ENCODE measurements at places on chromosomes 2 and 18. TPM values are rescaled to one million over a fixed set of nuclear protein-coding genes. Genes with fewer than 3 reads are reported as not detected.

GRCh38 chr2:227383686-227384085 is 4.1 kb downstream of the SCYGR1 start:
- no peak overlapping the region for H3K4me3 ChIP-seq
- H3K27ac ChIP-seq: no peak overlapping the region
- H3K4me1 ChIP-seq: peaks cover 41% of the 10 kb centered on the region
- DNase-seq: no peak
- no peaks in the 10 kb centered on the region for H3K36me3 ChIP-seq

- no peak overlapping the region for H3K4me3 ChIP-seq
- H3K27ac ChIP-seq: no peak overlapping the region
- H3K36me3 ChIP-seq: no peaks in the 10 kb centered on the region
Measured at GRCh38 chr2:4745056-4745991, 946.9 kb upstream of the SOX11 start.

DNA sequence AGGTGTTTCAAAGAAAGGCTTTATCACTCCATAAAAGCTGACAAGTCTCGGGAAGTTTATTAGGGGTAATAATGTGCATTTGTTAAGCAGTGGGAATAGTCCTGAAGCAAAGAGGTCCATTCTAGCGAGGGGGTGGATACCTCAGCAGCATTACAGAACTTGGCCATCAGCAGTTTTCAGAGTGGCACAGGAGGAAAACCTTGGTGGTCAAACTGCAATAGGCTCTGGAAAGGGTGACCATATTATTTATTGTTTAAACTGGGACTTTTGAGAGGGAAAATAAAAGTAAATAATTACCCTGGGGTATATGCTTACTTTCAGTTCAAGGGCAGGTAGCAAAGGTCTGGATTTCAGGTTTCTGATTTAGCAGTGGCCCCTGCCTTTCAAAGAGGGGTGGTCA is 115.5 kb upstream of the KLHL14 start:
- H3K27ac ChIP-seq: no peak overlapping the region
- no peak overlapping the region for H3K4me3 ChIP-seq

- no peak overlapping the region for H3K27ac ChIP-seq
- H3K36me3 ChIP-seq: no peaks in the 10 kb centered on the region
- no peaks in the 10 kb centered on the region for H3K27me3 ChIP-seq
- H3K4me1 ChIP-seq: no peaks in the 10 kb centered on the region
Measured at GRCh38 chr2:177538323-177538722, 145.8 kb downstream of the AGPS start.

GRCh38 chr18:60568220-60568619 is 195.6 kb upstream of the MC4R start:
- H3K36me3 ChIP-seq: no peaks in the 10 kb centered on the region
- H3K4me1 ChIP-seq: no peaks in the 10 kb centered on the region
- no peak for DNase-seq
- no peak overlapping the region for H3K4me3 ChIP-seq
- no peak overlapping the region for H3K27ac ChIP-seq

GRCh38 chr2:101690547-101691152 is 6.9 kb upstream of the MAP4K4 start:
- H3K4me3 ChIP-seq: no peak overlapping the region
- H3K27ac ChIP-seq: no peak overlapping the region
- no peak for DNase-seq
- H3K27me3 ChIP-seq: no peaks in the 10 kb centered on the region
- no peaks in the 10 kb centered on the region for H3K36me3 ChIP-seq
- no peaks in the 10 kb centered on the region for H3K4me1 ChIP-seq

DNA sequence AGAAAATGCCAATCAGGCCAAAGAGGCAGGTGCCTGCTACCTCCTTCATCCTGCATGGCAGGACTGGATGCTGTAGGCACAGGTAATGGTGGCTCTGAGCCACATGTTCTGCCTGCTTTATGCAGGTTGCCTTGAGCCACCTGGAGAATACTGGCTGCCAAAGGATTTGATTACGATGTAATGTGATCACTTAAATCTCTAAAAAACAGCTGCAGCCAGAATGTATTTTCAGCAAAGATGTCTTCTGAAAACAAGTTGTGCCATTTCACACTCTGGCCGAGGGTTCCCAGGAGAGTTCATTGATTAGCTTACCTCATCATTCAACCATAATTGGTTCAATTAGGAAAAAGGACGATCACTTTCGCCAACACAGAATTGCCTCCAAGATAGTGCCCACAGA is 17.9 kb upstream of the MSGN1 start:
- no peak overlapping the region for H3K27ac ChIP-seq
- no peak overlapping the region for H3K4me3 ChIP-seq
- no peak for DNase-seq
- no peaks in the 10 kb centered on the region for H3K4me1 ChIP-seq

- H3K36me3 ChIP-seq: no peaks in the 10 kb centered on the region
- peaks cover 12% of the 10 kb centered on the region for H3K4me1 ChIP-seq
- H3K27me3 ChIP-seq: no peaks in the 10 kb centered on the region
- H3K27ac ChIP-seq: no peak overlapping the region
Measured at GRCh38 chr2:48423376-48423775, 106.6 kb upstream of the STON1 start.

The GAL3ST2 gene
- 3.9 TPM for total RNA-seq

The STAT4 gene
- 0.23 TPM for total RNA-seq

The ANO7 gene
- total RNA-seq: 6.5 TPM

The UGT1A8 gene
- total RNA-seq: 0.17 TPM
